ENCODE measurements at places on chromosomes 6 and 20.
A peak's percentile ranks its signal among the peaks of the same experiment; 100 is the strongest.

DNA sequence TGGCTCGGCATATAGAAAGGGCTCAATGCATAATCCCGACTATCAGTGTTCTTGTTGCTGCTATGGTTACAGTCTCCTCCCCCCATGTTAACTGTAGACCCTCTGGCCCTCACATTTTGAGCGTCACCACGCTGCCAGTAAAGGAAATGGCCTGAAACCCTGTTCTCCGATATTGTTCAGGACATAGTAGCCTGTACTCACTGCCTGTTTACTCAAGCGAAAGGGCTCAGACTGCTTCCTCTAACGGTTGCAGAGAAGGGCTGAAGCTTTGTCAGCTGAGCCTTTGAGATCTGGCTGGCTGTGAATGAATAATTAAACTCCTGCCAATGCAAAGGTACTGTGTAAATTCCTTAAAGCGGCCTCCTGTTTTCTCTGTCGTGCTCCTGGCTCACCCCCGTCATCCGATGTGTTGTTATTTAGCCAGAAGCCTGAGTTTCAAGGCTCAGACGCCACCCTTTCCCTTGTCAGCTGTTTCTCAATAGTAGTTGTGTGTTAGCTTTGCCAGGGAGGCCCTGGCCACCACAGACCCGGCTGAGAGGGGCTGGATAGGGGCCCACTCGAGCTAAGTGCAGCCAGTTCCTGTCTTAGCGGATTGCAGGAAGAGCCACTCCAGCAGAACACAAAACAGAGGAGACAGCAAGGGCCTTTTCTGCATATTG, 31.2 kb upstream of the RALGAPA2 start:
- peak; percentile 67 for DNase-seq

DNA sequence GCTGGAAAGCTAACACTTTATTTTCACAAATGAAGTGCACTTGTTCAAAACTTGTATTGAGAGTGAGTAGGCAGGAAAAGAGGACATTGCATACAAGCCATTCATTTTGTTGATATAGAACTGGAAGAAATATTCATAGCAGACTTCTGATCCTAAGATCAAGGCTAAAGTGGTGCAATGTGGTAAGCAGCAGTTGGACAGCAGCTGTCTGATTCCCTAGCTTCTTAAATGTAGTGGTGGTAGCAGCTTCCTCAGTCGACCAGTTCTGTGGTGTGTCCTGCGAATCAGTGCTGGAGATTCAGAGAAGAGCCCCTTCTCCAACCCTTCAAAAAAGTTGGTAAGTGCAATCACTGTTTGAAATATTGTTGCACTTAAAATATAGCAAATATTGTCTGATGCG, 281.7 kb upstream of the GJE1 start:
- no peak for DNase-seq

- no peak for DNase-seq
These were observed 6.4 kb upstream of the SLC52A3 start for GRCh38 chr20:774660-775057.

DNA sequence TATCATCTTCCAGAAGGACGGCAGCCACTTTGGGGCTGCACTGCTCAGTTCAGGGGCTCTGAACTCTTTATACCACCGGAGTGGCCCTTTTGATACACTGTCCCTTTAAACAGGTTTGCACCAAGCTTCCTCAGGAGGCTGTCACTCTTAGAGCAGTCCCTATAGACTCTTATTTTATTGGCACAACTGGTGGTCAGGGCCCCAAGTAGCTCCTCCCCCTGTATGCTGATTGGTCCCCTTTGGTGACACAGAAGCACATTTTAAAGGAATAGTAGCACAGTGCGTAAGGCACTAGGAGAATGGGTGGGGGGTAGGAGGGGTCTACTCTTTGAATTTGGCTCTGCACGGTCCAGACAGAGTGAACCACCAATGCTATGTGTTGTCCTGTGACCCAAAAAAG, 122.6 kb upstream of the MLN start:
- no peak for DNase-seq

DNA sequence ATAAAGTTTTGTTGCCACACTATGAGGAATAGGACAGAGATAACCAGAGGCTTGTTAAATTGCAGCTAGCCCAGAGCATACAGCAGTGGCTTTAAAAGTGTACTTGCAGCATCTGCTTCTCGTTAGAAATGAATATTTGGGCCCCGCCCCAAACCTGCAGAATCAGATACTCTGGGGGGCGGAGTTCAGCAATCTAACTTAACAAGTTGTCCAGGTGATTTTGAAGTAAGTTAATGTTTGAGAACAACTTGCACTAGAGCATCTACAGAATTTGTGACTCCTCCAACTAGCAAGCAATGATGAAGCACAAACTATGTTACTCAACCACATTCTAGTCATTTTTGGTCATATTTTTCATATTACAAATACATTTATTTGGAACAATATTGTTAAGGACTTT, 10.6 kb upstream of the SUPT3H start:
- DNase-seq: no peak

GRCh38 chr6:40022867-40023266, 88.6 kb upstream of the MOCS1 start:
- no peak for DNase-seq

DNA sequence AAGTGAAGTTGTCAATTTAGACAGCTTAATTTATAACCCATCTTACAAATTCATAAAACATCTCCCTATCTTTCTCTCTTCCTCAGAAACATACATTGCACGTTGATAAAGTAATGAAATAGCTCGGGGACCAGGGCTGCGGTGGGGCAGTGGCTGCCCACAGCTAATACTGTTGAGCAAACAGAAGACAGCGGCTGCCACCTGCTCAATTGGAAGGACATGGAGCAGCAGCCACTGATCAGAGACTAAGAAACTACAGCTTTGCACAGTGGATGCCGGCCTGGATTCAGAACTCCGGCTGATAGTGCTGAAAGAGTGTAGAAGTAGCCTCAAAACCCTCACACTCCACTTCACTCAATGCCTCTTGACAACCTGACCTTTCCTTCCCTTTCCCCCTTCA, 157.9 kb upstream of the PDE10A start:
- no peak for DNase-seq

GRCh38 chr6:159971341-159972178, 2.7 kb downstream of the IGF2R start:
- DNase-seq: no peak

GRCh38 chr6:37580176-37580955, 80.7 kb upstream of the CCDC167 start:
- DNase-seq: no peak

- no peak for DNase-seq
These were observed 18.7 kb downstream of the BTN3A1 start for GRCh38 chr6:26420688-26421171.

GRCh38 chr6:3778701-3779573, 27.4 kb upstream of the PXDC1 start:
- no peak for DNase-seq

DNA sequence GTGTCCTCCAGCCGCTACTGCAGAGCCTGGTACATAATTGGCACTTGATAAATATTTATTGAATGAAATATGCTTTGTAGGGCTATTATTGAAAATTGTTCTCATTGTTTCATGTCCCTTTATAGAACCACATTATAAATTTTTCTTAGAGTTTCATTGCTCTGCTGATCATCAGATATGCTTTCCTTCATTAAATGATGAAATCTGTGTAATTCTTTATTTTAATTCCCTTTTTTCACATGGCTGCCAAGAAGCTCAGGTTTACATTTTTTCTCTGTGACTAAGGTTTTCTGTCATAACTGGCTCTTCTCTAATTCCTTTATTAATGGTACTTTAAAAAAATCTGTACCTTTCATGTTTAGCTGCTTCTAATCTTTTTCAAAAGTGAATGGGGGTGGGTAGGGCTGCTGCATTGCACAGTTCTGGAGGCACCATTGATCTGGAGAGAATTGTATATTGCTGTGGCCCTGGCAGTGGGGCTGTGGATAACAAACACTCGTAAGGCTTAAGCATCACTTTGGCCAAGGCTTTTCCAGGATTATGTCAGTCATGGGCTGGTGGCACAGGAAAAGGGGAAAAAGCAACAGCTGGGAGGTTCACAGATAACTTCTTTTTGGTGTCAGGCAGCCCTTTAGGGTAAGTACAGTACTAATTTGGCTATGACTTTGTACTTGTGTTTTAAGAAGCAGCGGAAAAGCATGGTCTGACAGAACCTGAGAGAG, 43.8 kb downstream of the ARFGEF2 start:
- no peak for DNase-seq

- no peak for DNase-seq
These were observed 9.4 kb upstream of the HLA-DQA1 start for GRCh38 chr6:32627831-32628230.

GRCh38 chr6:137414599-137414998, 79.6 kb downstream of the OLIG3 start:
- DNase-seq: no peak

- DNase-seq: no peak
These were observed 46.4 kb upstream of the CST5 start for GRCh38 chr20:23925789-23926525.

- DNase-seq: no peak
These were observed 46.1 kb upstream of the UNC93A start for GRCh38 chr6:167244991-167245390.

GRCh38 chr20:2558581-2559278, 22.4 kb downstream of the TMC2 start:
- DNase-seq: no peak

DNA sequence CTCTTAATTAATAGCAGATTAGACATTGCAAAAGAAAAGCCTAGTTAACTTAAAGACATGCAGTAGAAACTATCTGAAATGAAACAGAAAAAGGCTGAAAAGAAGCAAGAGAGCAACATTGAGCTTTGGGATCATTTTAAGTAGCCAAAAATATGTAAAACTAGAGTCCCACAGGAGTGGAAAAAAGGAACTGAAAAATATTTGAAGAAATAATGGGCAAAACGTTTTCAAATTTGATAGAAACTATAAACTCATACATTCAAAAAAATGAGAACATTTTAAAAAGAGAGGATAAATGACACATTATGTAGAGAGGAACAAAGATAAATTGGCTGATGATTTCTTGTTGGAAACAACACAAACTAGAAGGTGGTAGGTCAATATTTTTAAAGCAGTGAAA, 166.1 kb upstream of the AKAP12 start:
- DNase-seq: no peak

DNA sequence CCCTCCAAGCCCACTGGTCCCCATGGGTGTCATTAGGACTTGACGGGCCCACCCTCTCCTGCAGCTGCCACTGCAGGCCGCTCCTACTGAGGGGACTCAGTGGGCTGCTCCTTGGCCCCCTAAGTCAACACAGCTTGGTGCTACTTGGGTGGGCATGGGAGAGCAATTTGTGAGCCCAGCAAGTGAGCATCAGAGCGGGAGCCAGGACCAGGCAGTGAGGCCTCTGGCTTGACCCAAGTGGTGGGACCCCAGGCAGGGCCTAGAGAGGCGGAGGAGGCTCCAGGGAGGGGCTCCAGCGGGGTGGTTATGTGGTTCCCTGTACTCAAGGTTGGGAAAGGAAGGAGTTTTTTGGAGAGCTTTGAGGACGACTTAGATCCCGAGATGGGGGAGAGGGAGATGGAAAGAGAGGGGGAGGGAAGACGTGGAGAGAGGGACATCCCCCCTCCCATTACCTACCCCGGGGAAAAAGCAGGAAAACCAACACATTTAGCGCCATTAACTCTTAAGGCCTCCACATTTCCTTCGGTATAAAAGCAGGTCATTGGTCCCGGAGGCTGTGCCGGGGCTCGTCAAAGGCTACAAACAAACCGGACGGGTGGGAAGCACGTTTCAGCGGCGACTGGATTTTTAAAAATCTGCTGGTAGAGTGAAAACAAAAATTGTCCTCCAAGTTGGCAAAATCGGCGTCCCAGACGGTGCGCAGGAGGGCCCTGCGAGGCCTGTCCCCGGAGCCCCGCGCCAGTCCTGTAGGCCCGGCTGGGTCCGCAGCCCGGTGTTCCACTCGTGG, 8.8 kb downstream of the FOXC1 start:
- DNase-seq: no peak

GRCh38 chr6:34986845-34987246, 97.8 kb downstream of the ANKS1A start:
- peak; percentile 55 for DNase-seq

- DNase-seq: no peak
These were observed 224.5 kb downstream of the GMDS start for GRCh38 chr6:2020909-2021308.

- no peak for DNase-seq
These were observed 32.8 kb downstream of the ERMARD start for GRCh38 chr6:169783971-169784820.

GRCh38 chr6:43773980-43774775, 4.2 kb downstream of the VEGFA start:
- DNase-seq: no peak

DNA sequence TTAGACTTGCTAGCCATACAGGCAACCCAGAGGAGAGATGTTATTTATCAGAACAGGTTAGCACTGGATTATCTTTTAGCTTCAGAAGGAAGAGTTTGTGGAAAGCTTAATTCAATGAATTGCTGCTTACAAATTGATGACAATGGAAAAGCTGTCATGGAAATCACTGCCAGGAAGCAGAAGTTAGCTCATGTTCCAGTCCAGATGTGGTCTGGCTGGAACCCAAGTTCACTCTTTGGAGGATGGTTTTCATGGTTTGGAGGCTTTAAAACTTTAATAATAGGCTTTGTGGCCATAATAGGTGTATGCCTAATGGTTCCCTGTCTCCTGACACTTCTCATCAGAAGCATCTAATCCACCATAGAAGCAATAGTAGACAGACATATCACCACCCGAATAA, 699.0 kb downstream of the PHF3 start:
- DNase-seq: no peak

GRCh38 chr6:64175296-64175695, 539.7 kb downstream of the PHF3 start:
- DNase-seq: no peak

- no peak for DNase-seq
These were observed 105.6 kb upstream of the PMEPA1 start for GRCh38 chr20:57815405-57815804.

DNA sequence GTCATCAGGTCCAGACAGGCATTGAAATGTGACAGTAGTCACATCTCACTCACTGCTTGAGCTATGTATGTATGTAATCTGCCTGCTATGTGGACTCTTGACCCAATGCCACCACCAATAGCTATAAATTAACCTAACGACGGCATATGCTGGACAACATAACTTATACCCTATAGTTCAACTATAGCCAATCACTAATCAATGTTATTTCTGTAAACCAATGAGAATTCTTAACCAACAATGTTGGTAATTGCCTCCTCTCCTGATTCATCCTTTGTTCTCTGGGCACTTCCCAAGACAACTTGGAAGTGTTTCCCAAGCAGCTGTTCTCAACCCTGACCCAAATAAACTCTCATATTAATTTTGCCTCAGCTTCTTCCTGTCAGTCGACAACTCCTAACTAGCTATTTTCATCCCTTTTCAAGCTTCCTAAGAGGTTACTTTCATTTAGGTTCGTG, 24.1 kb upstream of the SERPINB1 start:
- DNase-seq: no peak

GRCh38 chr6:123830120-123830519, 26.5 kb downstream of the NKAIN2 start:
- DNase-seq: no peak

GRCh38 chr6:135087403-135087802, 32.8 kb upstream of the HBS1L start:
- DNase-seq: no peak

DNA sequence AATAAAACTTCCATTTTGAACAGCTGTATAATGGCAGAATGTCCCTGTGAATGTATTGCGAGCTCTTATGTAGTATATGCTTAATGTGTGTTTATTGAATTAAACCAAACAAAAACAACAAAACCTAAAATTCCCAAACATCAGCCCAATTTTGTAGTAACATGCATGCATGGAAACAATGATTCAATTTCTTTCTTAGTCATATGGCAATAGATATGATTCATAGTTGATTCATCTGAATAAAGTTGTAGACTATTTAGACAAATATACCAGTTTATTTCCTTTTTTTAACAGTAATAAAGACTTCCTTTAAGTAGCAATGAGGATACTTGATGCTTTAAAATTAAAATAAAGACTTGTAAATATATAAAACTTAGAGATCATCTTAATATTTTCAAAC, 670.6 kb downstream of the CD109 start:
- no peak for DNase-seq
